ENCODE measurements at places on chromosomes 1 and 21.

- no peak for DNase-seq
Measured at GRCh38 chr1:66752671-66753371, 562 bp downstream of the DYNLT5 start.

GRCh38 chr1:150144606-150145005 lies 5.1 kb upstream of the PLEKHO1 start:
- DNase-seq, result no peak

DNA sequence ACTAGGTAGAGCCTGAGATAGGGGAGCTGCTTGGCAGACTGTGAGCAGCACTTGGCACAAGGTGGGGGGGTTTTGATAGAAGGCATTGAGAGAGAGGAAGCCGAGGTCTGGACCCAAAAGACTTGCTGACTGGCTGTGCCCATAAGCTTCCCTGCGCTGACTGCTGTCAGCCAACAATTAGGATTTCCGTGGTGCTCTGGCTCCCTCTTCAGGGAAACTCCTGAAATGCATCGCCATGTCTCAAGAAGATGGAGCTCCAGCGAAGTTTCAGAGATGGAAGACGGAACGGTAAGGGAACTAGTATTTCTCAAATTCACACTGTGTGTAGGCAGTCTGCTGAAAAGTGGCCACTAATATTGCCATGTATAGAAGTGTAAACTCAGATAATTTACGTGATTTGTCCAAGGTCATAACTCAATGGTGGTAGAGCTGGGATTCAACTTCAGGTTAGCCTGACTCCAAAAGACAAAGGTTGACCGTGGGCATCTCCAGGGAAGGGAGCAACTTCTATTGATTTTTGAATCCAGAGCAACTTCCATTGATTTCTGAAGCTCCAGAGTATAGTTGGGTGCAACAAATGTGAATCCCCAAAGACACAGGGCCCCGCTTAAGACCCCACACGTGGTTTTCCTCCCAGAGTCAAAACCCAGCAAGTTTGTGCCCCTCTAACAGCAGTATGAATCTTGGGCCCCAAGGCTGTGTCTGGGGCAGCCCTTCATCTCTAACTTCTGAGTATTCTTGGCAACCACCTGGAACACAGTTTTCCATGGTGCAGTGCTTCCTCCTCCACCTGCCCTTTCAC lies 44.5 kb upstream of the CRNN start:
- peak; percentile 71 for DNase-seq

- no peak for DNase-seq
Measured at GRCh38 chr1:230759369-230760065, 12.3 kb downstream of the CAPN9 start.

DNA sequence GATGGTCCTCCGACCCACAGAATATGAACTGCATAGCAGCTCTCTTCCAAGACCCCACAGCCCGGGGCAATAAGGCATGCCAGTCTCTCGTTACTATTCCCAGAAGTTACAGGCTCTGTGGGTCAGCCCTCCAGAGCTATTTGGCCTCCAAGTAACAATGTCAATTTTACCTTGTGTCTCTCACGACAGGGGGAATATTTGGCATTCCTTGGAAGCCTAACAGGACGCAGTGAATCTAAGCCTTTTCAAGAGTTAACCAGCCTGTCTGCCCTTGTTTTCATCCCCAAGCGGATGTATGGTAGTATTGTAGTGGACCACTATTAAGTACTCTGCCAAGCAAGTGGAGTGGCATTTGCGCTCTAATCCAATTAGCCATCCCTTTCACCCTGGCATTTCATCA lies 24.4 kb upstream of the GNG4 start:
- DNase-seq, result no peak
